HepG2 (cell line): ENCODE measurements at places on chromosomes 3 and 15. TPM values are rescaled to one million over a fixed set of nuclear protein-coding genes. Genes with fewer than 3 reads are reported as not detected.

DNA sequence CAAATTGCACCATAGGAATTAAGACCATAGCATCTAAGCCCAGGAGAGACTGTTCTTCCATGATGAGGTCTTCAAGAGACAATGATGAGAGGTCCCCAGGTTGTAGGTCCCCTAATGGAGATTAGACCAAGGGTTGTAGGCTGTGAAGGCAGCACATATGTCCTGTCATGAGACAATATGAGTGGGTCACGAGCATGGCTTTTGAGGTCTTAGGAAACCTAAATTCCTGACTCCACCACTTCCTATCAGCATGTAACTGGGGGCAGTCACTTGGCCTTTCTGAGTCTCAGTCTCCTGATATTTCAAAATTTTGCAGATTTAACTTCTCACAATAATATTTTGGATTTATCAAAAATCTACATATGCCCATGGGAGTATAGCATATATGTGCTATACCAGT lies 31.3 kb downstream of the STAC start:
- no peaks in the 10 kb centered on the region for H3K4me1 ChIP-seq
- H3K36me3 ChIP-seq: no peaks in the 10 kb centered on the region
- no peak overlapping the region for H3K27ac ChIP-seq

DNA sequence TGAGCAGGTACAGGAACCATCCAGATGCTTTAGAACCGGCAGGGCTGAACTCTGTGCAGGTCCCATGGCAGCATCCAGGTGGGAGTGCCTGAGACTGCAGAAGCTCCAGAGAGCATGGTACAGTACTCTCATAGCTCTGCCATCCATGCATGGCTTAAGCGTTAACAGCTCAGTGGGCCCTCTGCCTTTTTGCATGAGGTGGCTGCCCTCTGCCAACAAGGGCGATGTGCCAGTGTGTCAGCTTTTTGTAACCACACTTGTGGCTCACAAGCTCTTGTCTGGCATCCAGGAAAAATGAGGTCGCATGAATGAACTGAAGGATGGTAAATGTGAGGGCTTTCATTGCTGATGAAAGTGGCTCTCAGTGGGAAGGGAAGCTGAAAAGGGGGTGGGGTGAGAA lies 950.1 kb downstream of the DIPK2A start:
- no peak overlapping the region for H3K4me3 ChIP-seq
- H3K36me3 ChIP-seq: no peaks in the 10 kb centered on the region
- H3K27me3 ChIP-seq: no peaks in the 10 kb centered on the region
- DNase-seq: no peak
- no peaks in the 10 kb centered on the region for H3K4me1 ChIP-seq

DNA sequence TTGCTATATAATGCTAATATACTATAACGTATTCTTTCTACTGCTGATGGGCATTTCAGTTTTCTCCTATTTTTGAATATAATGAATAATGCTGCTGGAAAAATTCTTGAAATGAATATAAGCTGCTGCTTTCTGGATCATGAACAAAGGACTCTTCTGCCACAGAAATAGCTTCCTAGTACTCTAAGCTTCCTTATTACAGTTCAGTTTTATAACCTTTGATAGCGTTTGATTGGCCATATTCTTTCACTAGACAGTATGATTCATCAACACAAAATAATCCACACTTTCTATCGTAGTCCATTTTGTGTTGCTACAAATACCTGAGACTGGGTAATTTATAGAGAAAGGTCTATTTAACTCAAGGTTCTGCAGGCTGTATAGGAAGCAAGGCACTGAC lies 16.4 kb upstream of the UBE3A start:
- H3K27me3 ChIP-seq: no peaks in the 10 kb centered on the region
- no peak overlapping the region for H3K27ac ChIP-seq
- no peak overlapping the region for H3K4me3 ChIP-seq
- no peaks in the 10 kb centered on the region for H3K36me3 ChIP-seq
- DNase-seq: no peak

DNA sequence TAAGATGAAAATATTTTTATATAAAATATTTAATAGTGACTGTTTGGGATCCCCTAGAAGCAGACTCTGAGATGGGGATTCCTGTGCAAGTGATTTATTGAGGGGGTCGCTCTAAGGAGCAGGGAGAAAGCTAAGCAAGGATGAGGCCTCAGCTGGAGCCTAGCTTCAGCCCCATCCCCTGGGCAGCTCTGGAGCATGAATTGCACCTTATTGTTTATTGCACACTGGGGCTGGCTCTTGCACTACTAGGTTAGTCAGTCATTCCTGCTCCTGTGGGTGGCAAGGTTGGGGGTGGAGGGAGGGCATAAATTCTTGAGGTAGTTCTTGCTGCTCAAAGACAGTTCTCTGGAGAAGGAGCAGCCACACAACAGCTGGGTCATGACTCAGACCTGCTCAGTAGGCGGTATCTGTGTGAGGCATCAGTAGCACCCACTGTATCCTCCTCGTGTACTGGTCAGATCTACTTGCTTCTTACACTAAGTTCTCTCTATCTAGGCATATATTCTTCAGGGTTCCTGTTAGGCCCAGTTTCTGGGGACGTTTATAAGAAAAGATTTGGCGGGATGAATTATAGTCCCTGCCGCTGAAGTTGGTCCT lies 27.2 kb upstream of the TNFSF10 start:
- H3K4me3 ChIP-seq: no peak overlapping the region
- peaks cover 58% of the 10 kb centered on the region for H3K4me1 ChIP-seq
- H3K27me3 ChIP-seq: no peaks in the 10 kb centered on the region
- H3K36me3 ChIP-seq: no peaks in the 10 kb centered on the region
- no peak for DNase-seq

DNA sequence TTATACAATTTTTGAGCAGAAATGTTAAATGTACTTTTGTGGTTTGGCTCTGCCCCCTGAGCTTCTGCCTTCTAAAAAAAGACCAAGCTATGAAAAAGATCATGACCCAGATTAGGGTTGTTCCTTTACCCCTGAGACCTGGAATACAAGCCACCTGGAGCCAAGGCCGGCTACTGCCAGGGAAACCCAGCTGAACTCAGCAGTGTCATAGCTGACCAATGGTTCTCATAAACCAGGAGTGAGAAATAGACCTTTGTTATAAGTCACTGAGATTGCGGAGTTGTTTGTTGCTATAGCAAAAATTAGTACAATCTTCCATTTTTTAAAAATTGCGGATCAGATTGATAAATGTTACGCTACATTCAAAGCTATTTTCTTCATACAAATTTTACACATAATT lies 1261.7 kb downstream of the ROBO1 start:
- H3K36me3 ChIP-seq: no peaks in the 10 kb centered on the region
- no peaks in the 10 kb centered on the region for H3K27me3 ChIP-seq
- H3K4me3 ChIP-seq: no peak overlapping the region
- peaks cover 27% of the 10 kb centered on the region for H3K4me1 ChIP-seq
- DNase-seq: no peak
- H3K27ac ChIP-seq: peak overlapping the region; percentile 57

GRCh38 chr15:70833861-70834765 lies 19.8 kb downstream of the LARP6 start:
- no peaks in the 10 kb centered on the region for H3K36me3 ChIP-seq
- no peaks in the 10 kb centered on the region for H3K27me3 ChIP-seq
- DNase-seq: peak; percentile 72
- H3K4me3 ChIP-seq: no peak overlapping the region
- peaks cover 38% of the 10 kb centered on the region for H3K4me1 ChIP-seq
- H3K27ac ChIP-seq: peak overlapping the region; percentile 46

C3orf70 gene
- 2.4 and 3.4 TPM in 2 replicates for total RNA-seq

ANP32A gene
- 206 and 323 TPM in 2 replicates for total RNA-seq

SCN10A gene
- not detected in 2 replicates for total RNA-seq
